A549 treated with dexamethasone at 1 μM for 4 hours (cell line): ENCODE measurements at places on chromosomes 2 and 18. TPM values are rescaled to one million over a fixed set of nuclear protein-coding genes. Genes with fewer than 3 reads are reported as not detected.

The CHMP3 gene
- total RNA-seq: 111 to 143 TPM (median 134 TPM) in 5 replicates

The OST4 gene
- 529 to 708 TPM (median 553 TPM) in 5 replicates for total RNA-seq

The RAB27B gene
- 11.1 to 16.8 TPM (median 15.3 TPM) in 5 replicates for total RNA-seq

The EFHD1 gene
- 3.5 to 5.1 TPM (median 4.9 TPM) in 5 replicates for total RNA-seq

The G6PC2 gene
- not detected in 5 replicates for total RNA-seq

The SCTR gene
- total RNA-seq: 0.15 to 0.18 TPM in 2 of 5 replicates, not detected in the others

The REG3A gene
- total RNA-seq: not detected in 5 replicates

The SNORC gene
- total RNA-seq: 4.2 to 8.2 TPM (median 6.8 TPM) in 5 replicates

The DHX57 gene
- total RNA-seq: 19.5 to 22.2 TPM (median 20.9 TPM) in 5 replicates

The UGT1A7 gene
- total RNA-seq: 3.4 to 5.3 TPM (median 3.5 TPM) in 5 replicates

The MARCHF4 gene
- 20.0 to 28.3 TPM (median 23.3 TPM) in 5 replicates for total RNA-seq

The CAPN14 gene
- 0.04 to 0.06 TPM (median 0.05 TPM) in 4 of 5 replicates, not detected in the other for total RNA-seq

The SCN2A gene
- 0.01 to 0.04 TPM (median 0.02 TPM) in 3 of 5 replicates, not detected in the others for total RNA-seq

The TTC31 gene
- 10.6 to 16.6 TPM (median 15.0 TPM) in 5 replicates for total RNA-seq

The TUBB8B gene
- 0.12 TPM in 1 of 5 replicates, not detected in the others for total RNA-seq

The TSPYL6 gene
- 0.03 TPM in 1 of 5 replicates, not detected in the others for total RNA-seq

The NMUR1 gene
- total RNA-seq: 0.02 TPM in 3 of 5 replicates, not detected in the others

The CPO gene
- 0.11 to 0.16 TPM in 2 of 5 replicates, not detected in the others for total RNA-seq

The MYOM1 gene
- 0.07 to 0.30 TPM (median 0.25 TPM) in 5 replicates for total RNA-seq
